ENCODE measurements at places on chromosomes 5 and 9.

DNA sequence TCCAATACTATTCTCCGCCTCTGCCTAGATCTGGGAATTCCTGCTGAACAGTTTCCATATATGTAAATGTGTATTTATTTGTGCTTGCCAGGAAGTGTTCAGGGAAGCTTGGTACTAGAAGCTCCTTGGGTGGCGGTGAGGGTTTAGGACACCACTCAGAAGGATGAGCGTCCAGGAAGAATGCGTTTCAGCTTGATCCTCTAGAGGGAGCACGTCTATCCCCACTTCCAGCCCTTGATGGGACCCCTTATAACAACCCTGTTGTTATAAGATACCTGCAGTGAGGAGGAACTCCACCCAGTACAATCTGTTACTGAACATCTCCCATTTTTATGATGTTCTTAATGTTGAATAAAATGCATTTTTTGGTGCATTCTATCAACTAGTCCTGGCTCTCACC lies 88.9 kb downstream of the CYFIP2 start:
- DNase-seq: no peak

GRCh38 chr5:97735209-97735608 lies 552.2 kb upstream of the RIOK2 start:
- no peak for DNase-seq

GRCh38 chr5:166430491-166431319 lies 1860.7 kb upstream of the WWC1 start:
- DNase-seq: no peak

GRCh38 chr5:120465436-120465961 lies 1.4 kb downstream of the PRR16 start:
- no peak for DNase-seq

DNA sequence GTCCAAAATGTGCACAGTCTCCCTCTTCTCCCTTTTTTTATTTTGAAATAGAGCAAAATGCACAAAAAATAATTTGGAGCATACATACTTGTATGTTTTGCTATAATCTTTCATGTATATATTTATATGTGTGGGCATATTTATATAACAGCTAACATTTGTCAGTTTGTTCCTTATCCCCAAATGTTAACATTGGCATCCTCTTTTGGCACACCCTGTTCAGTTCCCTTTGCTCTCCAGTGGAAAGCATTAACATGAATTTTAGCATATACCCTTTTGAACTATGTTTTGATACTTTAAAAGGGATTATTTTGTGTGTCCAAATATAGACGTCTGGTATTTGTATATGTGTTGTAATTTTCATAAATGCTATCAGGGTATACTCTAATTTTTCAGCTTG lies 306.2 kb downstream of the ARHGAP26 start:
- no peak for DNase-seq

GRCh38 chr9:129026442-129027223 lies 1.5 kb downstream of the SH3GLB2 start:
- DNase-seq: no peak

DNA sequence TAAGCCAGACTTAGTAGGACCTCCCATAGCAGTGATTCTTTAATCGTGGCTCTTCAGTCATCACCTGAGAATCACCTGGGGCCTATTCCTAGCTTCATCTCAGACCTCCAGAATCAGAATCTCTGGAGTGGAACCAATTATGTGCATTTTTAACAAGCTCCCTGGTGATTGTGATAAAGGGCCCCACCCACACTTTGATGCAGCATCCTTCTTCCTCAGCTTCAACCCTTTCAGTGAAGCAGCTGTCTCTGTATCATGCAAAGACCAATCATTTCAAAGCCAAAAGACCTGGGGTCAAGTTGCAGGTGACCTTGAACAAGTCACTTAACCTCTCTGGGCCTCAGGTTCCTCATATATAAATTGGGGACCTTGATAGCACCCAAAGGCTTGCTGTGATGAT lies 17.1 kb downstream of the FBXO10 start:
- no peak for DNase-seq

Measured in hematopoietic multipotent progenitor cell treated with erythropoietin and hydrocortisone succinate and interleukin-3 and kit ligand, for 8 days (in vitro differentiated cells).